Mammary epithelial cell (primary cell): ENCODE measurements at places on chromosomes 3 and 15. TPM values are rescaled to one million over a fixed set of nuclear protein-coding genes. Genes with fewer than 3 reads are reported as not detected.

RBPMS2 gene
- polyA plus RNA-seq = 0.03 TPM

EFCC1 gene
- not detected for polyA plus RNA-seq

DNA sequence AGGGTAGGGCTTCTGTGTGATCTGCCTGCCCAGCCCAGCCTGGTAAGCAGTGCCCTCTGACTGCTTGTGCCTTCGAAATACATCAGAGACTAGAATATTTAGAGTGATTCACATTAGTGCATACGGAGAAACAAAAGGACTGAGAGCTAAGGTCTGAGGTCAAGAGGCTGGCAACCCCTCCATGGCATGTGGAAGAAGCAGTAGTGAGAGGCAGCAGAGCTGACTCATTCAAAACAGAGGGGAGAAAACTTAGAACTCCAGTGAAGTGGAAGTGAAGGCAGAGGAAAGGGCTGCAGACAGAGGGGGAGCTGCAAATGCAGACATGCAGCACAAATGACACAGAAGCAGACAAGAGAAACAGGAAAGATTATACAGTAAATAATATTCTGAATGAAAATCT is 61.6 kb downstream of the ULK4 start:
- no peak for DNase-seq

- no peak for DNase-seq
These were observed 61.9 kb upstream of the C3orf80 start for GRCh38 chr3:160163229-160163878.

DNA sequence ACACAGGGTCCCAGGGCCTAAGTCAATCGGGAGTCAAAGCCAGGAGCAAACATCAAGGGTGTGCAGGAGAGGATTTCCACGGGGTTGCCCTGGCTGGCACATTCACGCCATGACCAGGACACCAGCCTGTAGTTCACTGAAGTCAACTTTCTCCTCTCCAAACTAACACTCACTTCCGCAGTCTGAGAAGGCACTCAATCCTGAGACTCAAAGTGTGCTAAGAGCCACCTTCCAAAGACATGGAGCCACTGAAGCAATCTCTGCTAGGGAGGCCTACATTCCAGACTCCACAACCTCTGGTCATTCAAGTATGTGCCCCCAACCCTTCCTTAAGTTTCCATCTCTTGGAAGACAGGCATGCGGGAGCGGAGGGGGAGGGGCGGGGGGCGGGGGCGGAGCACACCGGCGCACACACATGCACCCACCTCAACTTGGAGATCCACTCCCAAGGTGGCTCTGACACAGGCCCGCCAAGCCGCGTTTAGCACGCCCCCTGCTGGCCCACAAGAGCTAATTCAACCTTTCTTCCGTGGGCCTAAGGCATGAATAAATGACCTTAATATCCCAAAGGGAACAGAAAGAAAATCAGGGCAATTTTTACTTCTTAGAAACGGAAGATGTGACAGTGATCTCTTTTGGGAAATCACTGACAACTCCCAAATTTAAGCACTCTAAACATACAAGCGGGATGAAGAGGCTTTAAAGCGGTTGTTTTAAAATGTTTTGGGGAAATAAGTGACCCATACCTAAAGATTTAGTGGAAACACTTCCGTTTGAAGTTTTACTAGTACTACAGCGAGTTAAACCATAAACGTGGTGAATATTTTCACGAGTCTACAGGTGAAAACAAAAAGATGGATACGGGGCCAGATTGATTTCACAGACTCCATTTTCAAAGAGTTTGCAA is 162.5 kb upstream of the CHRNA7 start:
- DNase-seq = peak; percentile 12

IFT122 gene
- polyA plus RNA-seq = 11.9 TPM

DNA sequence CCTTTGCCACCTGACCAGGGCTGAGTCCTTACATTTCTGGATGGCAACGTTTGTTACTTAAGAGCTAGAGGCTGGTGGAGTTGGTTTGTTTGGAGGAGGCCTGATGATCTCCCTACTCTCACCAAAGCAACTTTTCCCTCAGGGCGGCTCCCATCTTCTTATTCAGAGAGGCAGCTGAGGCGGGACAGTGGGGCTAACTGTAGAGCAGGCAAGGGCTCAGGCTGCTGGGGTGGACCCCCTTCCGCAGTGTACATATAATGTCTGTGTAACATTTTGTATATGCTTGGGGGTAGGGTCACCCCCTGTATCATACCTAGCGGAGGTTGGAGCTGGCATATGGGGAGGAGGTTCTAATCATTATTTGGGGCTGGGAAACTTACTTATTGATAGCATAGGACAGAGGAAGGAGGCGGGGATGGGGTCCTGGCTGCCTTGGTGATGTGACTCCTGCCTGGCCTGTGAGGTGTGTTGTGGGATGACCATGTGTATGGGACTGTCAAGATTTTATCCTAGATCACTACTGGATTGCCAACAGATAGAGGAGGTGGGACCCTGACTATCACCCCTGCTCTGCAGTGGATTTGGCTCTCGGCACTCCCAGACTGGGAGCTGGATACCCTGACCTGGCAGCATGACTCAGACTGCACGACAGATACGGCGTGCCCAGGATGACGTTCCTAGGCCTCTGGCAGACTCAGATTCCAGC is 52.5 kb upstream of the UBE2Q2 start:
- no peak for DNase-seq

DNA sequence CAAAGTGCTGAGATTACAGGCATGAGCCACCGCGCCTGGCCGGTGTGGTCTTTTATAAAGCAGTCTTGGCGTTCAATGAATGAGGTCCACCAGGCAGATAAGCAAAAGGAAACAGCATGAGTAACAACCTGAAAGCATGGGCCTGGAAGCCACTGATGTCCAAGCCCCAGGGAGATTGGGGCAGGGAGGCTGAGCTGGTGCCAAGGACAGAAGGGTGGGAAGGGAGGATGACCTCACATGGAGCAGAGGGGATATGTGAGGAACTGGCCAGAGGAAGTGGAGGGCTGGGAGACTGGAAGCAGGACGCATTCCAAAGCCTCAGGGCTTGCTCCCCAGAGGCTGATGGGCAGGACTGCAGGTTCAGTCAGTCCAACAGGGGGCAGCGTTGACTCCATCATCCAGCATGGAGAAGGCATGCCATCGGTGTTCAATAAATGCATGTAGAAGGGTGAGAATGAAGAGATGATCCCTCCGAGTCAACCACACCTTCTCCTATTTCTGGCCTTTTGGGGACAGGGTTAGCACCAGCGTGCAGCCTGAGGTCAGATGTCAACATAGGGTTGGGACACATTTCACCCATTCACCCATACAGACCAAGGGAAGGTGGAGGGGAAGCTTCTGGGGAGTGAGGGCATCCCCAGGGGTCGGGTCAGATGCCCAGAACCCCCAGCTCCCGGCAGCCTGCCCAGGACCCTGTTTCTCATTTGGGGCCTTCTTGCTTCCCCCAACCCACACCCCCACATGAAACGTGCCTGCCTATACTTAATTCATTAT is 14.8 kb downstream of the MYL3 start:
- DNase-seq = no peak

SLC9A9 gene
- 2.8 TPM for polyA plus RNA-seq

STXBP5L gene
- not detected for polyA plus RNA-seq

DNA sequence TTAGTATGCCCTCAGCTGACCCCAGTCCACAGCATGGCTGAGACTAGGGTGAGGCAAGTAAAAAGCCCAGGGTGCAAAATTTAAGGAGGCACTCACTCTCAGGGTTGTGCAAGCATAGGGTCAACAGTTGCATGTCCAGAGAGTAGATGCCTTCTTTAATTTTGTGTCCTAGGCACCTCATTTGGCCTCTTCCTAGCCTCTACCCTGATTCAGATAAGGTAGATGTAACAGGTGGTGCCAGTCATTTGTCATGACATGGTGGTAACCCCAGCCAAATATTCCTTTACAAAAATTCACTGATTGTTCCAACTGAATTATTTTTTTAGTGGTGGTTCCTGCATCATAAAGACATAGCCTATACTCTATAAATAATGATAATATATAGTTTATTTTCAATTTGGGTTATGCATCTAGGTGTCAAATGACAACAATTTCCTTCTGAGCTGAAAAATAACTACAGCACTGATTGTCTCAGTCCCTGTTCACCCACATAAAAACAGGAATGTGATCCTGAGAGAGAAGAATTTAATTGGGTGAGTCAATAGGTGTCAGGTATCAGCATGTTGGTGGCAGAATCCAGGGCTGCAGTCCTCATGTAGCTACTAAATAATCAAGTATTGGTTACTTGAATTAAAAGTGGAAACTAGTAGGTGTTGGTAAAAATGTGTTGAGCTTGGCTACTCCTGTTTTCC is 44.2 kb upstream of the TIPARP start:
- DNase-seq = peak; percentile 68

DNA sequence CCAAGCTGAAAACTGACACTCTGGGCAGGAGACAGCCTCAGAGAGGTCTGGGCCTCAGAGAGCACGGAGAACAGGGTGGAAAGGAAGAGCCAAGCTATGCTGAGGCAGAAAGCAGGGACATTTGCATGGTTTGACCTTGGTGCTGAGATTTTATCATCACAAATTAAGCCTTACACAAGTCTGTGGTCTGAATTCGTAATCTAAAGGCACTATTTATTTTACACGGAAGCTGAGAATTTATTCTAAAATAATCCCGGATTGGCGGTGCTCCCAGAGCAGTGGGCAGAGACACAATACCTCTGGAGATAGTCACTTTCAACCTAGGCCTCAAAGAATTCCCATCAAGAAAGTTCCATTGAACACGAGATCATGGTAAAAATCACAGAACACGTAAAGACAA is 47.5 kb downstream of the CFAP92 start:
- peak; percentile 19 for DNase-seq

- DNase-seq = peak; percentile 77
These were observed 111.0 kb downstream of the RFTN1 start for GRCh38 chr3:16402451-16402850.

GRCh38 chr15:77019521-77020331 is 24.8 kb downstream of the PSTPIP1 start:
- DNase-seq = peak; percentile 35

GRCh38 chr3:98114264-98114663 is 16.3 kb upstream of the OR5H1 start:
- no peak for DNase-seq

GRCh38 chr3:122947738-122948137 is 79.8 kb downstream of the SEMA5B start:
- no peak for DNase-seq

PARP15 gene
- polyA plus RNA-seq = 0.06 TPM

GRCh38 chr15:60079210-60079609 is 75.1 kb downstream of the FOXB1 start:
- no peak for DNase-seq

DNA sequence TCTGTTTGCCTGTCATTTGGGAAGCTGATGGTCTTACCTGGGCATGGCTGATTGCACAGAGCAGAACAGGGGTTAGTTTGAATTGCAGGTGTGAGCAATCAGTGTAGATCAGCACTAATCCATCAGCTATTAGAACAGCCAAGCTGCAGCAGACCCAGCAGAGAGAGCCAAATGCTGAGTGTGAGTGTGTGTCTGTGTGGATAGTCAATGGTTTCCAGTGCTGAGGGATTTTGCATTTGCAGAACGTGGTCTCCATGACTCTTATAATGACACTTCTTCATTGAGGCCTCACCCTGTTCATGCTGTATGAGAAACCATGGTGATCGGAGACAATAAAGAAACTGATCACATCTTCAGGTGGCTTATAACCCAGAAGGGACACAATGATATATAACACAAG is 312.1 kb downstream of the SOX2 start:
- no peak for DNase-seq

DNA sequence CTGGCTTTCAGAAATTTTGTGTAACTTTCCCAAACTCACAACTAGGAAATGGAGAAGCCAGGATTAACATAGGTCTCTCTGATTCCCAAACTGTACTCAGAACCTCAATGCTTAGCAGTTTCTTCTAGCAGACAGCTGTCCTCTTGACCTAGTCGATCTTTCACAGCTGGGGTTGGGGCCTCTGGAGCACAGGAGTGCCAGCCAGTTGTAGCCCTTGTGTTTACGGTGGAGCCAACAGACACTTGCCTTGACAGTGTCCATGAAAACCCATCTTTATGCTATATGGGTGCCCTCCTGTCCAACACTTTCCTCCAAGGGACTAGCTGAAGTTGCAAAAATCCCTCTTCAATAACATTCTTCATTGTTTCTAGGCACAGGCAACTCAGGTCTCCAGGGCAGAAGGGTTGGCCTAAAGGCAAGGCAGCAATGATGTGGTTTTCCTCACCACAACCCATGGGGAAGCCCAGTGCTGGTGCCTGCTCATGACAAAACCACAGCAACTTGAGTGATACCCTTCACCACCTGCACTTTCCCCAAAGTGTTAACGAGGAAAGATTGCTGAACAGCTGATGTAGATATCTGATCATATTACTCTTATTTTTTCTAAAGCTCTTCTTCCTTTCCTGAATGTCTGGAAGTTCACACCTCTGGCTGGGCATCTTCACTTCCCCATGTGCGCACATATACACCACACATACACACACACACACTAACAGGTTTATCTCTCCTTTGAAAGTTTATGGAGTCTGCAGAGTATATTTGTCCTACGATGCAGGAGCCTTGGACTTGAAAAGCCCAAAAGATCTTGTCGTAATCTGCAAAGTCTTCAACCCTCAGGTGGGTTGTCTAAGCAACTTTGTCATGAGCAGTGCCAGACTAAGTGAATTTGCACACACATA is 11.0 kb upstream of the KNG1 start:
- peak; percentile 32 for DNase-seq

GRCh38 chr15:31271224-31271635 is 55.4 kb upstream of the KLF13 start:
- no peak for DNase-seq

GRCh38 chr3:156416846-156417558 is 137.9 kb downstream of the SSR3 start:
- DNase-seq = no peak

- DNase-seq = no peak
These were observed 18.4 kb upstream of the KCNMB2 start for GRCh38 chr3:178517665-178518334.

- DNase-seq = no peak
These were observed 683 bp downstream of the PPM1M start for GRCh38 chr3:52246264-52246620.
